ENCODE measurements at places on chromosomes 5 and 9.

DNA sequence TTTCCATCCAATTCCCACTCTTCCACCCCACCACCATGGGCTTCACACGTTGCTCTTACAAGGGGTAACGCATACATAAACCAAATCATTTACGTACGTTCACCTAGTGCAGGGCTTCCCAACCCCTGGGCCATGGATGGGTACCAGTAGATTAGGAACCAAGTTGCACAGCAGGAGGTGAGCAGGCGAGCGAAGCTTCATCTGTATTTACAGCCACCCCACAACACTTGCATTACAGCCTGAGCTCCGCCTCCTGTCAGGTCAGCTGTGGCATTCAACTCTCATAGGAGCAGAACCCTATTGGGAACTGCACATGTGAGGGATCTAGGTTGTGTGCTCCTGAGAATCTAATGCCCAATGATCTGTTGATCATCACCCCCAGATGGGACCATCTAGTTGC, 82.3 kb downstream of the CEMIP2 start:
- no peak for DNase-seq

GRCh38 chr5:149665416-149666175, 64.5 kb upstream of the PPARGC1B start:
- no peak for DNase-seq

DNA sequence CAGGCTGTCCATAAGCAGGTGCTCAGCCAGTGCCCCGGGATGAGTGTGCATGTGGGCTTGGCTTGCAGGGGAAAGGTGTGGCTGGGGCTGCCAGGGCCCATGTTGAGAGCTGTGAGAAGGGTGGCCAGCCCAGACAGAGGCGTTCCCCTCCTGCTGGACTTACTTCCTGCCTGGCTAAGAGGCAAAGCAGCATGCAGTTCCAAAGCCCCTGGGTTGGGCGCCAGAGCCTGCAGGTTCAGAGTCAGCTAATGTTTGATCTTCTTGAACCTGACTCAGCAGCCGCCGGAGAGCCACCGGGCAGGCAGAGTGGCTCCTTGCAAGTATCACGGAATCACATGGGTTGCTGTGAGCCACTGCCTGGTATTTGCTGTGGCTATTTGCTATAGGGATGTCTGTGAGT, 168.4 kb upstream of the MAP1B start:
- DNase-seq, result peak; percentile 95

GRCh38 chr9:106941916-106942315, 79.0 kb downstream of the ZNF462 start:
- DNase-seq, result no peak

GRCh38 chr5:127472700-127473099, 44.7 kb upstream of the PRRC1 start:
- no peak for DNase-seq
